ENCODE measurements at places on chromosomes 4 and X. TPM values are rescaled to one million over a fixed set of nuclear protein-coding genes. Genes with fewer than 3 reads are reported as not detected.

GRCh38 chrX:105565856-105566255 is 256.5 kb upstream of the NRK start:
- DNase-seq: no peak

DNA sequence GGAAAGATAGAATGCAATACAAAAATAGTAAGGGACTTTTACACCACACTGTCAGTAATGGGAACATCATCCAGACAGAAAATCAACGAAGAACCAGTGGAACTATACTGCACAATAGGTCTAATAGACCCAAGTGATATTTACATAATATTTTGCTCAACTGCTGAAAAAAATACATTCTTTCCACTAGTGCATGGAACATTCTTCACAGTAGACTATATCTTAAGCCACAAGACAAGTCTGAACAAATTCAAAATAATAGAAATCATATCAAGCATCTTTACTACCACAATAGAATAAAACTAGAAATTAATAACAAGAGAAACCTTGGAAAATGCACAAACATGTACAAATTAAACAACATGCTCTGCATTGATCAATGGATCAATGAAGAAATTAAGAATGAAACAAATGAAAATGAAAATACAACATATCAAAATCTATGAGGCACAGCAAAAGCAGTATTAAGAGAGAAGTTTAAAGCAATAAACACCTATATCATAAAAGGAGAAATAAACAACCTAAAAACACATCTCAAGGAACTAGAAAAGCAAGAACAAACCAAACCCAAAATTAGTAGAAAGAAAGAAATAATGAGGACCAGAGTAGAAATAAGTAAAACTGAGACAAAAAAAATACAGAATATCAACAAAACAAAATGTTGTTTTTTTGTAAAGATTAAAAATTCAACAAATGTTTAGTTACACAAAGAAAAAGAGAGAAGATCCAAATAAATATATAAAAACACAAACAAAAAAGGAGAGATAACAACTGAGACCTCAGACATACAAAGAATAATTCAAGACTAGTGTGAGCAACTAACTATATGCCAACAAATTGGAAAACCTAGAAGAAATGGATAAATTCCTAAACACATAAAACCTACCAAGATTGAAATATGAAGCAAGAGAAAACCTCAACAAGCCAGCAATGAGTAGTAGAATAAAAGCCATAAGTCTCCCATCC is 51.5 kb upstream of the ANTXR2 start:
- DNase-seq: no peak

DNA sequence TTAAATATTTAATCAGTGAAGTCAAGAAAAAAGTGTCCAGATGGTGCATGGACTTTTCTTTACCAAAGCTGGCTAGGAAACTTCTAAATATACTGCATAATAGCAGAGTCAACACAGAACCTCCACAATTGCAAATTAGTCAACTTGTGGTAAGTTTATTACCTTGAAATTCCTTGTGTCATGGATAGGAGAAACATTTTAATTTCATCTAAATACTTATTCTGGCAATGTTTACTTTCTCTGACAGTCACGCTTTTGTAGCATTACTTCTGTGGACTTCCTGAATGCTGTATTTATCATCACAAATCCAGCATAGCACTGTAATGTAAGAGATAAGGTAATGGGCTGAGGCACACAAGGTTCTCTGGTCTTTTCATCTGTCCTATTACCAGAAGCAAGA is 2266.1 kb downstream of the PCDH7 start:
- no peak for DNase-seq

GRCh38 chr4:101128473-101128872 is 218.9 kb downstream of the PPP3CA start:
- DNase-seq: no peak

GRCh38 chr4:76622126-76622525 is 187.1 kb downstream of the SHROOM3 start:
- no peak for DNase-seq

Gene NUP62CL
- total RNA-seq: 2.2 TPM

Gene CENPVL1
- total RNA-seq: not detected

Measured in urinary bladder (tissue), 4 donors.